Esophagus mucosa (tissue), 1 donor: ENCODE measurements at places on chromosomes 5 and 9.

GRCh38 chr9:33024966-33025571, at the start of gene DNAJA1:
DNAJA1 (plus strand) TSS chr9:33025273; CDS start chr9:33026485, 1,212 bp downstream.
- ATAC-seq = peak; percentile 97

DNA sequence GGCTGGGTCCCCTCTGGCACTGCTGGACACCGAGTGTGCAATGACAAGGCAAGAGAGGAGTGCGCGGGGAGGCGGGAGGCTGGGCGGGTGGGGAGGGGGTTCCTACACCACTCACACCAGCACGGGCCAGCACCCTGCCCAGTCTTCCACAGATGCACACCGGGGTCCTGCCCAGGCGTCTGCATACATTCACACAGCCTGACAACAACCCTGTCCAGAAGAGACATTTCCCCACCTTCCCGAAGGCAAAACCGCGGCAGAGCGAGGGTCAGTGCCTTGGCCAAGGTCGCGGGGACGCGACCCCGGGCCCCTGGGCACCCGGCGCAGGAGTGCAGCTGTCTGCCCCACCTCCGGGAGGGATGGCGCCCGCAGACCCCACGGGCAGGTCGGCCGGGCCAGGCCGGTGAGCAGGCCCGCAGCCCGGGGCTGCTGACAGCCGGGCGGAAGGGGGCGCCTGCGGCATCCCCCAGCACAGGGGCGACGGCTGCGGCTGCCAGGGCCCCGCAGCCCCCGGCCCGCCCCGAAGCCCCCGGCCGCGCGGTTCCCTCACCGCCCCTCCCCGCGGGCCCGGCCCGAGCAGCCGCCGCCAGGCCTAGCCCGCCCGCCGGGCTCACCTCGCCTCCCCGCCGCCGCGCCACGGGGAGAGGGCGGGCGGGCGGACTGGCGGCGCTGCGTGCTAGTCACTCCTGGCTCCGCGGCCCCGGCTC, 496 bp downstream of the MAPK9 start:
- no peak for ATAC-seq

GRCh38 chr9:129551393-129551973, 69.4 kb downstream of the C9orf50 start:
- ATAC-seq = no peak

DNA sequence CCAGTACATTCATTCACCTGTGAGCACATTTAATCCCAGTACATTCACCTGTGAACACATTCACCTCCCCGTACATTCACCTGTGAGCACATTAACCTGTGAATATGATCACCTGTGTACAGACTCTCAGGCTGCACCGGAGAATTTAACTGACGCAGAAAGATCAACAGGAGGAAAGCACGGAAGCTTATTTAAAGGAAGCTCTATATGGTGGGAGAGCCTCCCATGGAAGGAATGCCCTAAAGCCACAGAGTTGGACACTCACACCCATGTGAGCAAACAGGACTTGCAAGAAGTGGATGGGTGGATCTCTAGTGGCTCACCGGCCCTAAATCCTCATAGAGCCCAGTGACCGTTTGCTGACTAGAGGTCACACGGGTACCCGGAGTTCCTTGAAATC, 38.2 kb downstream of the TRIP13 start:
- peak; percentile 88 for ATAC-seq

GRCh38 chr5:151078490-151079262, 2.2 kb downstream of the TNIP1 start:
- no peak for ATAC-seq

DNA sequence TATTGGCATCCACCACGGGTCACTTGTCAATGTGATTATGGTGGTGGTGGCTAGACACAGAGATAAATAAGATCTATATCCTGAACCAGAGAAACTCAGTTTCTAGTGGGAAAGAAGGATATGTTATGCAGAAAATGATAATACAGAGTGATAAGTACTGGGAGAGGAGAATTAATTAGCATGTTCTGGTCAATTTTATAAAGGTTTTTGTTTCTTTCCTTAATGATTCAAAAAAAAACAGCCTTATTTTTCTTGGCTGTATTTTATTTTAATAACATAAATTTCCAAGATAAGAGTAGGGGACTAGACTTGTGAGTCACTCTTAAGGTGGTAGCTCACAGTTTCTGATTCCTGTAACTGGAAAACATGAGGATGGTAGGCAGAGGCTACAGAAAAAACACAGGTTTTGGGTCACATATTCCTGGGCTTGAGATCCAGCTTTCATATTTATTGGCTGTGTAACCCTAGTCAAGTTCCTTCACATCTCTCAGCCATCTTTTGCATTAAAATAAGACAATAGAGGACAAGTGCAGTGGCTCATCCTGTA, 350.3 kb upstream of the RPS23 start:
- no peak for ATAC-seq

- no peak for ATAC-seq
These were observed 72.7 kb upstream of the NFIL3 start for GRCh38 chr9:91496351-91496750.

GRCh38 chr5:95080030-95080429, 204.9 kb downstream of the MCTP1 start:
- ATAC-seq = no peak

DNA sequence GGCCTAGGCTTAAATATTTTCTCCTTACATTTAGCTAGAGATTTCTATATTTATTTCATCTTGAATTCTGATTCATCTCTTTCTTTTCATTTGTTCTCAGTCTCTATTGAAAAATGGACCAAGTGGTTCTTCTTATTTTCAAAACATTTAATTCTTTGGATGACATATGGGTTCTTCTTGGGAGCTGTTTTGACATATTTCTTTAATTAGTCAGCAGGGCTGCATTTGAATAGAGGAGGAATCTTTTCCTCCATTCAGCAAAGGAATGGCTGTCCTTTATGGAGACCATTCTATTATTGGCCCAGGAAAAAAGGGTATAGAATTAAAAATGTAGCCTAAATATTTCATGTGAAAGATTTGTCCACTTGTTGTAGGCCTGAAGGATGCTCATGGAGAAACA, 109.9 kb downstream of the RPS23 start:
- ATAC-seq = no peak

- no peak for ATAC-seq
These were observed 179.8 kb downstream of the ENC1 start for GRCh38 chr5:74460694-74461093.

- peak; percentile 29 for ATAC-seq
These were observed 92.1 kb upstream of the FSD1L start for GRCh38 chr9:105355781-105356180.

DNA sequence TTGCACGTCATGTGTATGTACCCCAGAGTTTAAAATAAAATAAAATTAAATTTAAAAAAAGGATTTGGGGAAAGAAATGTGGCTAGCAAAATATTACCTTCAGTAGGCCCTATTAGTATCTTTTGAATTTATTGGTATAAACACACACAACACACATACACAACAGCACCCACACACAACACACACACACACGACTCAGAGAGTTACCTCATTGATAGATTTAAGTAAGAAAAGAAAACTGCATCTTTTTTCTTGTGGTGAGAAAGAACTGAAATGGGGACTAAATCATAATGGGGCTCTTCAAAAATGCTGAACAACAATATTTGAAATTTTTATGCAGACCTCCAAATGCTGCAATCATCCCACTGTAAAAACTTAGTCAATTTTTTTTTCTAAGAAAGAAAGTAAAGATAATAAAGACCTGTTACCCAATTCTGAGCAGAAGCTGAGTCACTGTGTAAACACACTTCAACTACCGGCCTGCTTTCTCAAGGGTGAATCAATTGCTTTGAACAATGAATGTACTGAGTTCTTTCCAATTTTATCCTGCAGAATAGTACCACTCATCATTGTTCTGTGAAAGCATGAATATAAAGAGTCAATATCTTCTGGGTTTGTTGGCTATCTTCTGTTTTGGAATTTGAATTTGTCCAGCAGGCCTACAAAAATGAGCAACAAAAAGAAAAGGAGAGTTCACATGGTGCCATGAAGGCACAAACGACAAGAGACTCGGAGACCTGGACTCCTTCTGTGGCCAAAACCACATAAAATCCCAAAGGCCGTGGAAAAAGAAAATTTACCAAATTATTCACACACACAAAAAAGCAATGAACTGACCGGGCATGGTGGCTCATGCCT, 57.9 kb upstream of the CCNG1 start:
- ATAC-seq = peak; percentile 86

GRCh38 chr9:118882684-118883083, 486.6 kb downstream of the BRINP1 start:
- no peak for ATAC-seq

GRCh38 chr9:3880851-3881250, 355.1 kb upstream of the RFX3 start:
- ATAC-seq = peak; percentile 79

GRCh38 chr5:138611678-138612218, 36.5 kb upstream of the HSPA9 start:
- peak; percentile 32 for ATAC-seq

GRCh38 chr5:55427157-55427556, 107.6 kb downstream of the PLPP1 start:
- no peak for ATAC-seq

DNA sequence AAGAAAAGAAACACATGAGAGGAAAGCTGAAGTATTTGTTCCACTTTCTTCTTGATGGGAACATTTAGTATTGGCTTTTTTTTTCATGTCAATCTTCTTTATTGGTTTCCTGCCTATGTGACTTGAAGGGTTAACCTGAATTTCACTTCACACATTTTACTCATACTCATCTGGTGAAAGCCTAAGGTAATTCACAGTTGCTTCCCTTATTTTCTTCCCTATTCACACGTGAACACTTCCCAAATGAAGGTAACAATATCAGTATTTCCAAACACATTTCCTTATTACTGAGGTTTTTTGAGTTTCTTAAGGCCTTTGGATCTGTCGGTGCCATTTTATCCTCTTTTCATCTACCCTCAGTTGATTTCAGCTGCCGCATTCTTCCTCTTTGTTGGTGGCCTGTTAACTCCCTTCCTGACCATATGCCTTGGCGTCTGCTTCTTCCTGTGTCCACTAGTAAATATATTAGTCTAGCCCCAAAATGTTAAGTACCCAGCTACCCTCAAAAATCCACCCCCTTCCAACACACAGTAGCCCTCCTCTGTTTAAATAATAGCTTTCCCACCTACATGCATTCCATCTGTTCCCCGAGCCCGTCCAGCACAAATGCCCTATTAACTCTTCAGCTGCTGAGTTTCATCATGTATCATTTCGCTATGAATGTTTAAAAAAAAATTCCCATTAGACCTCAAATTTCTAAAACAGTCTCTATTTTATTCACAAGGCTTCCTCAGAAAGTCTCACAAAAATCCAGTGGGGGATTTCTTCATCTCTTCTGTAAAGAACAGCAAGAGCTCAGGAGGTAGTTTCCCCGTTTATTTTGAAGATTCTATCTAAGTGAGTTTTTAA, 97.3 kb downstream of the USP20 start:
- no peak for ATAC-seq

DNA sequence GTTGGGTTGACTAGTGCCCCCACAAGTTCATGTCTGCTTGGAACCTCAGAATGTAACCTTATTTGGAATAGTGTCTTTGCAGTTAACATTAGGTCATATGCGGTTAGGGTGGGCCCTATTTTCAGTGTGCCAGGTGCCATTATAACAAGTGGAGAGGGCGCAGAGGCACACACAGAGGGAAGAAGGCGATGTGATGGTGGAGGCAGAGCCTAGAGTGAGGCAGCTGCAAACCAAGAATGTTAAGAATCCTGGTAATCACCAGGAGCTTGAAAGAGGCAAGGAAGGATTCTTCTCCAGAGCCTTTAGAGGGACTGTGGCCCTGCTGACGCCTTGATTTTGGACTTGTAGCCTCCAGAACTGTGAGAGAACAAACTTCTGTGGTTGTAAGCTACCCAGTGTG, 10.9 kb downstream of the GPR107 start:
- ATAC-seq = no peak

DNA sequence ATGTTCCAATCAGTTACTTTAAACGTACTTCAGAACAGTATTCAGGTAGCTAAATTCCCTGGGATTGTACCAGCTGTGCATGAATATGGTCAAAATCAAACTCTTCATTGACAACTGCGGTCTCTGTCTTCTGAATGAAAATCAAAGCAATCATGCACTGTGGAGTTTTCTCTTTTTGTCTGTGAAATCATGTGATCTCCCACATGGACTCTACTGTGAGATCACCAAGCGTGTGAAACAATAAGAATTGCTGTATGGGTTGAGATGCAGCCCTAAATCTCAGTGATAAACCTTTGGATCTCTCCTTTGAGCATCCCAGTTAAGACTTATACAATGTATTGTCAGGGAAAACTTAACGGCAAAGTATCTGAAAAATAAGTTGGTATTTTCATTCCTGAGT, 6.1 kb downstream of the NRG2 start:
- no peak for ATAC-seq

DNA sequence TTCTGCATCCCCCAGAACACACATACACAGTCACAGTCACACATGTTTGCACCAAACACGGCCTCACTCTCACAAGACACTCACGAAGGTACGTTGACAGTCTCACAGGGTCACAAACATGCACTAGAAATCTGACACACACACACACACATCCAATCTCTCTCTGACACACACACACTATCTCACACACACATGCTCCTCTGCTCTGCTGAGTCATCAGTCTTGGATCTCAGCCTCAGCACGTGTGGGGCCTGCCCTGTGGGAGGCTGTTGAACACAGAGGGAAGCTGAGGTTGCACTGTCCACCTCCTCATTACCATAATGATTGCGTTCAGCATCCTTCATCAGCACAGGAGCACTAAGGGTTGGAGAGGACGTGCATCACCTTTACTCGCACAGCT, 188.8 kb downstream of the MTRR start:
- ATAC-seq = no peak

DNA sequence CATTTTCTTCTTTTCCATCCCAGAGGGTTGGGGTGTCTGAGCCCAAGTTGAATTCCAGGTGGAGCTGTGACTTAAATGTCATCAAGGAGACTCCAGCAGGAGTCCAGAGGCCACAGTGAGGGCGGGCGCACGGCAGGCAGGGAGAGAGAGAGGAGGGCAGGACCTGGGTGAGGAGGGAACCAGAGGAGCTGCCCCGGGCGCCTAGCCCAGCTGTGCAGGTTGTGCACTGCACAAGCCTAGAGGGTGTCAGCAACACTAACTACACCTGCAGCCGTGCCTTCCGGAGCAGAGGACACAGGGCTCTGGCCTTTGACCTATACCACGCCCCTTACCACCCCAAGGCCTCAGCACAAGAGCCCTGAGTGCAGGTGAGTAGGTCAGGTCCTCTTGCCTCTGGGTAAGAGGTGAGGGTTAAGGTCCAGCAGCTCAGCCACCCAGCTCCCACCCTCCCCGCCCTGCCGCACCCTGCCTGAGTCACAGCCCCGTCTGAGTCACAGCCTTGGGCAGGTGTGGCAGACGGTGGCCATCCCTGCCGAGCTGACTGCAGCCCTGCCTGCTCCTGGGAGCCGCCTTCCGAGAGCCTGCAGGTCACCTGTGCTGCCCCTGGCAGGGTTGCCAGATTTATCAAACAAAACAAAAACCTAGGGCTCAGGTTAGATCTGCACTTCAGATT, 6.4 kb upstream of the AGPAT2 start:
- ATAC-seq = peak; percentile 87

DNA sequence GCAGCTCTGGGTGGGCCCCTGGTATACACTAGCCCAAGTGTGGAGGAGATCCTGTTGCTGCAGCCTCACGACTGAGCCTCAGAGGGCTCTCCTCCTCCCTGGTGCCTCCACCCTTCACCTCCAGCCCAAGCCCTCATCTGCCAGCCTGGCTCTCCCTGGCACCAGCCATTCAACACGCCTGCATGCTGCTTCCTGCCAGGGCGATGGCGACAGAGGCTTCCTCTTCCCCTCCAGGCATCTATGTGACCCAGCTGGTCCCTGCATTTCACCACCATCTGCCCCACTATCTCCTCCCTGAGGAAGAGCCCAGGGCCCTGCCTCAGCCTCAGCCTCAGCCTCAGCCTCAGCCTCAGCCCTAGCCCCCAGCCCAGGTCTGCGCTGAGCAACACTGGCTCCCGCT, 54.8 kb upstream of the ANGPTL2 start:
- ATAC-seq = no peak

- no peak for ATAC-seq
These were observed 214.4 kb upstream of the S1PR3 start for GRCh38 chr9:88776717-88777497.
